ENCODE measurements at places on chromosomes 13 and 19.

- peak; percentile 60 for DNase-seq
Observed at GRCh38 chr19:16338470-16339360, 14.1 kb downstream of the KLF2 start.

- DNase-seq = no peak
Observed at GRCh38 chr13:73757481-73758233, 376.5 kb downstream of the KLF12 start.

DNA sequence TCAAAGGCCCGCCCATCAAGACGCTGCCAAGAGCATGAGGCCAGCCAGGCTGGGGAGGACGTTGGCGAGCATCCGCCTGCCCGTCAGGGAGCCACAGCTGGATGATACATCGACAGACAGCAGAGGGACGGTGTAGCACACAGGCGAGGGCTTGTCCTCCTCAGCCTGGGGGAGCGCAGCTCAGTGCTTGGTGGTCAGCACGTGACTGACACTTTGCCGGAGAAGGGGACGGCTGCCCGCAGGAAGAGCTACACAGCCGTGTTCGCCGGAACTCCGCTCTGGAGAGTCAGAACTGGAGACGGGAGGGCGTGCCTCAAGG, 34.1 kb downstream of the CSNK1G2 start:
- DNase-seq = no peak

GRCh38 chr13:49295244-49295643, 47.5 kb downstream of the CDADC1 start:
- DNase-seq = no peak

GRCh38 chr19:1705367-1705766, 47.9 kb upstream of the ONECUT3 start:
- no peak for DNase-seq

- DNase-seq = no peak
Observed at GRCh38 chr19:20669263-20669662, 7.9 kb upstream of the ZNF626 start.

- DNase-seq = no peak
Observed at GRCh38 chr13:24854311-24854710, 90.3 kb downstream of the RNF17 start.

- DNase-seq = no peak
Observed at GRCh38 chr19:30647891-30648720, 275.9 kb downstream of the ZNF536 start.

DNA sequence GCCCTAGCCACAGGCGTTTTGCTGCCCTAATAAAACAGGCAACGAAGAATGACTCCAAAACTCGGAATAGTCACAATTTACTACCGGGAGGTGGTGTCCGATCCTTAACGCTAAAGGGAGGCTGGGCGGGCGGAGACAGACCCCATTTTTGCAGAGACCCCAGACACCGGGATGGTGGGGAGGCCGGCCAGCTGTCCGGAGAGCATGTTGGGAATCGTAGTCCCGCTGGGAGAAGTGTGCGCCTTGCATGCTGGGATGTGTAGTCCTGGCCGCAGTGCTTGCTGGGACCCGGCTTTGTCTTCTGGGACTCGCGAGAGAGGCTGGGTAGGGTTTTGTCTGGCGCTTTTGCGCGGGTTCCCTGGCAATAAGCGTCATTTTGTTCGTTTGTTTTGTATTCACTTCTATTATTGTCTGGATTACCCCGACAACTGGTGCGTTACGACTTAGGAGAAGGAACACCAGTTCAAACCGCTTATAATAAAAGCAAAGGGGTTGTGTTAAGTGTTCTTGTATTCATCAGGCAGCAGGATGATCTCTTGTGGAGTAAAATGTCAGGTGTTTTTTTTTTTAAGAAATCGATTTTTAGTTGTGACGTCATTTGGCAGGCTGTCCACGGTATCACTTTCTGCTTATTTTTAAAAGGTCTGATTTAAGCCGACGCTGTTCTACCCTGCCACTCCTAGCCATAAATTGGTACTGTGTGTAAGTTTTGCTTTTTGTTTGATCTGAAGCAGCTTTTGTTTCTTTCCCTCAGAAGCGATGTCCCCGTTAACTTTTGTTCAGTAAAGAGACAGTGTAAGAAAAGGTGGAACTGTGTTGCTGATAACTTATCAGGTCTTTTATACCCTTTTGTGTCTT, 676 bp upstream of the HSPH1 start:
- peak; percentile 99 for DNase-seq

- DNase-seq = no peak
Observed at GRCh38 chr13:94988654-94989053, 276.3 kb upstream of the SOX21 start.

DNA sequence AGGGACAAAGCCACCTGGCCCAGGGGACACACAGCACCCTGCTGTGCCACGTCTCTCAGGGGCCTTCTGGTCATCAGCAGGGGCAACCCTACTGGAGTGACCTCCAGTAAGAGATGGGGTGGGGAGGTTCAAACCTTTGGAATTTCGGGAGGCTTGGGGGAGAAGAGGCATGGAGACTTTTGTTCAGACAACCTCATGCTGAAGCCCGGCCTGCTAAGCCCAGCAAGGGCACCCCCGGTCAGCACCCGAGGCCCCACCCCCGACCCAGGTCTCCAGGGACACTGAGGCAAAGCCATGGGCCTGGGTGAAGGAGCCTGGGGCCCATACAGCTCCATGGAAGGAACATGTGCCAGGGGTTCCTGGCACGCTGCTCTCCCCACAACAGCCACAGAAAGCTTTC, 23.3 kb downstream of the ZNF787 start:
- DNase-seq = no peak

- DNase-seq = peak; percentile 75
Observed at GRCh38 chr13:30371649-30372265, 50.5 kb upstream of the UBE2L5 start.

GRCh38 chr13:33415822-33416221, 130.3 kb upstream of the STARD13 start:
- no peak for DNase-seq

DNA sequence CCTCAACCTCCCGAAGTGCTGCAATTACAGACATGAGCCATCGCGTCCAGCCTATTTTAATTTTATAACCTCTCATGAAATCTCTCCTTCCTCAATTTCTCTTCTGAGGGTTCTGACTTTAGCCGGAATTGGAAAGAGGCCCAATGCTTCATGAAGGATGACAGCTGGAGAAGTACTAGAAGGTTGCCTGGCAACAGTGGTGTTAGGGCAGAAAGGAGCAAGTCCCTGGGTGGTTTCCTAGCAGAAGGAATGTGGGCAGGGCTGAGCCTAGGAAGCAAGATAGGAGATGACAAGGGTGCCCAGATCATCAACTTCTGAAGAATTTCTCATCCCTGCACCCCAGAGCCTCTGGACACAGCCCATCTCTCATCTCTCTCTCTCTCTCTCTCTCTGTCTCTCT, 25.8 kb downstream of the CACNG6 start:
- no peak for DNase-seq

GRCh38 chr13:50274181-50274580, 258.9 kb downstream of the KCNRG start:
- DNase-seq = no peak

- DNase-seq = no peak
Observed at GRCh38 chr13:61350341-61350740, 65.3 kb downstream of the PCDH20 start.

DNA sequence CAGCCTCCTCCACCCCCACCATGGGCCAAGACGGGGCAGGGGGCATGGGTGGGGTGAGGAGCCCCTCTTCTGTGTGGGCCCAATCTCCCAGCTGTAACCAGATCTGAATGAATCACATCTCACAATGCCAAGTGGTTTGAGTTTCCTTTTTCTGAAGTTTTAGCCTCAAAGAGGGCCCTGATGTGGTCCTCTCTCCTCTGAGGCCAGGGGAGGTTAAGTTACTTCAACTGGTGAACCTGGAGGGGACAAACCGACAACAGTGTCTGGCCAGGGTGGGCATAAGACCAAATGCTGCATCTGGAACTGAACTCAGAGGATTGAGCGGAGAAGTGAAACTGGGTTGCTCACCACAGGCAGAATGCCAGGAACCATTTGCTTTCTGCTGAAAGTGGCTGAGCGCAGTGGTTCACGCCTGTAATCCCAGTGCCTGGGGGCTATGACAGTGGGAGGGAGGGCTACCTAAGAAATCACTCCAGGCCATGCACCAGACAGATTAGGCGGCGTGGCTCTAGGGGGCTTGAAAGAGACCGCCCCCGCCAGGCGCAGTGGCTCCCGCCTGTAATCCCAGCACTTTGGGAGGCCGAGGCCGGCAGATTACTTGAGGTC, 15.4 kb upstream of the IRGC start:
- DNase-seq = peak; percentile 23

DNA sequence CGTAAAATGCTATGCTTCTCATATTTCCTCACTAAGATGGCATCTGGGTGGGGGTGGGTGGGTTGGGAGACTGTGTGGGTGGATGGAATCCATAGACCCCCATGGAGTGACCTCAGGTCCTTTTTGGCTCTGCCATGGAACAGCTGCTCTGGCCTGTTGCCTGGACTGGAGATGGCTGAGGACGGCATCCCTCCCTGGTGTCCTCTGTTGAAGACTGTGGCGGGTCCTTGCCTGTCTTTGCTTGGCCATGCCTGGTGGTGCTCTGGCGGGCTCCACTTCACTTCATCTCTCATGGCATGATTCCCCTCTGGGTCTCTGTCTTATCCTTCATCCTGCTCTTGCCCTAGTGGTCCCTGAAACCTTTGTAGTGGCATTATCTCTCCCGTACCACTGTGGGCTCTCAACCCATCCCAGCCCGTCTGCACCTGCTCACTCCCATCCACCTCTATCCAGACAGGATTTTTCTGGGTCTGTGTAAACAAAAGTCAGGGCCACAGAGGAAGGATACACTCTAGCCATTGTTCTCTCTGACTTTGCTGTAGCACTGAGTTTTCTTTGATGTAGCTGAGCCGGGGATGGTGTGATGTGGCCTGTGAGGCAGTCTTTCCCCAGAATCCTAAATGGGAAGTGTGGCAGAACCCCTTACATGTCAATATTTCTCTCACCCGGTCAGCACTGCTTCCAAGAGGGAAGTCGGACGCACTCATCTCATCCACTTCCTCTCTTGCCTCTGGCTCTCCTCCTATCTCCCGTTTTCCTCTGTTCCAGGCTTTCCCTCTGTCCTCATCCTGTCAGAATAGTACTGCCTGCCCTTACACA, 36.1 kb downstream of the WDFY2 start:
- DNase-seq = no peak

GRCh38 chr13:86986448-86986847, 684.7 kb upstream of the SLITRK5 start:
- no peak for DNase-seq

DNA sequence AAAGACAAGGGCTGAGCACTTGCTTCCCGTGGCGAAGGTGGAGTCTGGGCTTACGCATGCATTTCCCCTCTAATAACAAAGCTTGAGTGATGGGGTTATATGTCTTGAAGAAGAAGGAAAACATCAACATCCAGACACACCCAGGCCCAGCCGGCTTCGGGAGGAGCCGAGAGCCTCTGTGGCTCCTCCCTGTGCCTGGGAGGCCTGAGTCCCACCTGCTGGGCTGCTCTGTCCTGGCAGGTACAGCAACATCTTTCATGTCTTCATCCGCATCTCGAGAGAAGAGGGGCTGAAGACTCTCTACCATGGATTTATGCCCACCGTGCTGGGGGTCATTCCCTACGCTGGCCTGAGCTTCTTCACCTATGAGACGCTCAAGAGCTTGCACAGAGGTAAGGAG, 30.6 kb downstream of the TMEM161A start:
- no peak for DNase-seq

- DNase-seq = peak; percentile 70
Observed at GRCh38 chr19:47227352-47228167, 3.4 kb downstream of the BBC3 start.

- no peak for DNase-seq
Observed at GRCh38 chr13:40047322-40047771, 391.9 kb downstream of the COG6 start.

GRCh38 chr19:8116437-8117293, 32.7 kb downstream of the FBN3 start:
- DNase-seq = no peak

DNA sequence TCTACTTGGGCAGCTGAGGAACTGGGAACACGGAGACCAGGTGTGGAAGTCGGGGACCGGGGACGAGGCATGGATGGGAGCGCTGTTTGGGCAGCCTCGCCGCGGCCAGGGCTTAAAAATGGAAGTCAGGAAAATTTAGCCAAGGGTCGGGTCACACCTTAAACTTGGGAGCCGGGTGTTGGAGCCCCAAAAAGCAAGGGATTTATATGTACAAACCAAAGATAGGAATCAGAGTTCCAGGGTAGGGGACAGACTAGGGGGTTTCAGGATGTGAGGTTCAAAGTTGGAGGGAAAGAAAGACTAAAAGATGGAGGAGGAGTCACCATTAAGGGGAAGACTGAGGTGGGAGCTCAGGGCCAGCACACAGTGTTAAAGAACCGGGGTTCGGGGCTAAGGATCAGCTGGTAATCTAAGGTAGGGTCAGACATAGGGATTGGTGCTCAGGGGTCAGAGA, 530 bp downstream of the FOXA3 start:
- DNase-seq = no peak

DNA sequence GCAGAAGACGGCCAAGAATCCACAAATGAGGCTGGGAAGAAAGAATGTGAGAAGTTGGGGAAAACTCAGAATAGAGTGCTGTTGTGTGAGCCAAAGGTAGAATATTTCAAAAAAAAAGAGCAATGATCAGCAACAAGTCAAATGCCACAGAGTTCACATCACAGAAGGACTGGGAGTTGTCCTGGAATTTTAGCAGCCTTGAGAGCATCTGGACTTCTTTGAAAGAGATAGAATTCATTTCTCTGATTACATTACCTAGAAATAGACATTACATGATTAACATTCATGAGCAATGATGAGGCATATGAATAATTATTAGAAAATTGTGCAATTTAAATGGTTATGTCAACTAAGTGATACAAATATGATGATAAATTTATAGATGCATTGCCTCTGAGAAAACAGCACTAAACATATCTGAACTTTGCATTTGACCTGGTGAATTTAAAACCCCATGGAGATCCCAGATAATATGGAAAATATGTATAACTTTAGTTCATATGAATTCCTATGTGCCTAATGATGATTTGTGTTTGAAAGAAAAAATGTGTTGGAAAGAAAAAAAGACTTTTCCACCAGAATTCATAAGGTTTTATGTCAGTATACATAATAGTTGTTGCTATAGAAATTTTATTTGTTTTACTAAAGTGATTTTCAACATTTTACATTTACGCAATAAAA, 186.2 kb downstream of the POSTN start:
- no peak for DNase-seq
